Stimulated activated effector memory CD8-positive, alpha-beta T cell treated with anti-CD3 and anti-CD28 coated beads, Interleukin-12 subunit alpha, Interleukin-12 subunit beta, amount 100 ng/mL, for 72 hours (primary cell): ENCODE measurements at places on chromosomes 12 and 14.

- DNase-seq: no peak
Observed at GRCh38 chr12:125081427-125081826, 16.2 kb downstream of the AACS start.

GRCh38 chr12:62749586-62749985 lies 185.4 kb downstream of the PPM1H start:
- DNase-seq: no peak

GRCh38 chr14:99402285-99402648 lies 78.4 kb downstream of the SETD3 start:
- no peak for DNase-seq

DNA sequence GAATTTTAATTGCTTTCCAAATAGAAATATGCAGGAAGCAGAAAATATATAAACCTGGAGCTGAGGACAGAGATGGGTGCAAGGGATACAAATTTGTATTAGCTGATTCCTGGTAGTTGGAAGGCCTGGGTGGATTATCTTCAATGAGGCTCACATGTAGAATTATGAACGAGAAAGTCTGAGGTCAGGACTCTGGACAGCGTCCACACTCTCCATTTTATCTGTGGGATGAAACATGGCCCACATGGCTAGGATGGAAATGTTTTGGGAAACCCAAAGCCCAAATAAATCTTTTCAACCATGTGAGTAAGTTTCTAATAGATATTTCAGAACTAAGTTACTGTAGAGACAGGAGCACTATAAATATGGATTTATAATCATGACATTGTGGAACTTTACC lies 256.1 kb downstream of the APAF1 start:
- DNase-seq: no peak

DNA sequence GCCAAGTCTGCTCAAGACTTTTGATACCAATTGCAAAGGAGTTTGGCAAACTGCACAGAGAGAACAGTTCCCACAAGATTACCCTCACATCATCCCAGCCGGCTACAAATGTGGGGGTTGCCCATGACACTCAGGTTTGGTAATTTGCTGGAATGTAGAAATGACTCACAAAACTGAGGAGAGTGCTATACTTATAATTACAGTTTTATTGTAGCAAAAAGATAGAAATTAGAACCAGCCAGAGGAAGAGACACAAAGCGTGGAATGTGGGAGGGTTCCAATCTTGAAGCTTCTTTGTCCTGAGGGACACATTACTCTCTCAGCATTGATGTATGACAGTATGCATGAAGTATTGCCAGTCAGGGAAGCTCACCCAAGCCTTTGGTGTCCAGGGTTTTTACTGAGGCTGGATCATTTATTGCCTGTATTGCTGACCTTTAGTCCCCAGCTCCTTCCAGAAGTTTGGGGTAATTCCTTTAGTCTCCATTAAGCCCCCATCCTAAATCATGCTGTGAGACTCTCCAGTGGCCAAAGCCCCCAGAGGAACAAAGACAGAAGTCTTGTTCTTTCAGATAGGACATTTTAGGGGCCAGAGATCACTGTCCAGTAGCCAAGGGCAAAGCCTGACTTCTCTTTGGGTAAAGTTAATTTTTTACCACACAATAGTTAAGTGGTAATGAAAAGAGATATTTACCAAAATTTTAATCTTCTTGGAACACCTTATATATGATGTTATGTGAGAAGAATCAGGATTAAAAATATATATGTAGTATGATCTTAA lies 9.9 kb downstream of the TBK1 start:
- DNase-seq: no peak

DNA sequence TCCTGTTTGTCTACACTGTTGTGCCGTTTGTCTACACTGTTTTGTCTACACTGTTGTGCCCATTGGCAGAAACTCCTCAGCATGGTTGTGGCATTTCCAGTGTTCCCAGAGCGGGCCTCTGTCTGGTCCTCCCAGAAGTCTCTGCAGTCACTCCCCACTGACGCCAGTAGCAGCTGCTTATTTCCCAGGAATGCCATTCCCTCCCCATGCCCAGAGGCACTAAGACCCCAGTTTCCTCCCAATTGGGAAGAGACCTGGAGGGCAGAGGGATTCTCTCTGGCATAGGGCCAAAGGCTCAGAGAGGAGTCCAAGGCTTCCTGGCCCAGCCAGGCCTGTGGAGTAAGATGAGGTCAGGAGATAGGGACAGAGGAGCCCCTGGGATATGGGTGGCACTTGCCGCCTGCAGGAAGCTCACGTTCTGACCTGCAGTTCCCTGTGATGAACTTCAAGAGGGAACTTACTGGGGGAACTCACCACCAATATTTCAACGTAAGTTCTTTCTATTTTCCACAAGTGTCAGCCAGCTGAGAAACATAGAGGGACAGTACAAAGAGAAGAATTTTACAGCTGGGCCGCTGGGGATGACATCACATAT lies 69.1 kb downstream of the TNFAIP2 start:
- DNase-seq: no peak

DNA sequence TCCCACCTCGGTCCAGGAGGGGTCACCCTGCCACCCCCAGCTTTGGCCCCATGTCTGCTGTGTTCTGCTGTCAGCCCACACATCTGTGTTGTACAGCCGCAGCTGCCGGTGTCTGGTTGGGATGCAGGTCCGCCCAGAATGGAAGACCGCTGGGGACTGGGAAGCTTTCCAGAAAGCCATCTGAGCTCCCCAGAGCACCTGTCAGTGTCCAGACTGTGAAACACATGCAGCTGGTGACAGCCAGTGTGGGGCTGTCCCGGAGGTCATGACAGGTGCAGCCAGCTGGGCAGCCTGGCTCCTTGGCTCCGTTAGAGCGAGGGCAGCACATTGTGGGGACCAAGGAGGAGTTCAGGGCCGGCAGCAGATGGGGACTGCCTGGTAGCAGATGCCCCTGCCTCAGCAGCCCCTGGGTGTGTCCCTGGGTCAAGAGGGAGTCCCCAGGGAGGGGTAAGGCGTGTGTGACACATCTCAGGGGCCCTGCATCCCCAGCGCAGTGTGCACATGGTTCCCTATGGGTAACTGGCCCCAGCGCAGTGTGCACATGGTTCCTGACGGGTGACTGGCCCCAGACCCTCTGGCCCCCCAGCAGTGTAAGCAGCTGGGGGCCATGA lies 16.4 kb downstream of the CEP170B start:
- DNase-seq: no peak

DNA sequence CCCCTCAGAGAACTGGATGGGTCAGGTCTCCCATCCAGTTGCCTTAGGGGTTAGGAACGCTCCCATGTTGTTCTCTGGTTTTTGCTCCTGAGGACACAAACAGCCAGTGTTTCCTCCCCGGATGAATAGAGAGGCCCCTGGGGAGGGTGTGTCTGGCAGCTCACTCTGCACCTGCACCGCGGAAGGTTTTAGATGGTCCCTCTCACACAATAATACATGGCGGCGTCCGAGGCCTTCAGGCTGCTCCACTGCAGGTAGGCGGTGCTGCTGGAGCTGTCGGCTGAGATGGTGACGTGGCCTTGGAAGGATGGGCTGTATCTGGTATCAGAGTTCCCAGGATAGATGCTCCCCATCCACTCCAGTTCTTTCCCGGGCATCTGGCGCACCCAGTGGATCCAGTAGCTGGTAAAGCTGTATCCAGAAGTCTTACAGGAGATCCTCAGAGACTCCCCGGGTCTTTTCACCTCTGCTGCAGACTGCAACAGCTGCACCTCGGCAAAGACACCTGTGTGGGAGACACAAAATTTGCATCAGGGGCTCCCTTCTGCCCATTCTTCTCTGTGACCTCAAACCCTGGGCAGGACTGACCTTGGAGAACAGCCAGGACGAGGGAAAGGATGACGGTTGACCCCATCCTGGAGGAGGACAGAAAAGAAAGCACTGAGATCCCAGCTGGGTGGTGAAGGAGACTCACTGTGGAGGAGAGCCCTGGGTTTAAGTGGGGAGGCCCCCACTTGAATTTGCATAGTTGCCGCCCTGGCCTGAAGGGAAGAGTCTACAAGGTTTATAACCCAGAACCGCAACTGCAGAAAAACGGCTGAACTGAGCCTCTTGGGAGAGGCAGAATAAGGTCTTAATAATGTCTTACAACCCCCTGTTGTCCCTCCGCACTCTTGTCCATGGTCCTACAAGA lies 1324.8 kb downstream of the TMEM121 start:
- DNase-seq: no peak

DNA sequence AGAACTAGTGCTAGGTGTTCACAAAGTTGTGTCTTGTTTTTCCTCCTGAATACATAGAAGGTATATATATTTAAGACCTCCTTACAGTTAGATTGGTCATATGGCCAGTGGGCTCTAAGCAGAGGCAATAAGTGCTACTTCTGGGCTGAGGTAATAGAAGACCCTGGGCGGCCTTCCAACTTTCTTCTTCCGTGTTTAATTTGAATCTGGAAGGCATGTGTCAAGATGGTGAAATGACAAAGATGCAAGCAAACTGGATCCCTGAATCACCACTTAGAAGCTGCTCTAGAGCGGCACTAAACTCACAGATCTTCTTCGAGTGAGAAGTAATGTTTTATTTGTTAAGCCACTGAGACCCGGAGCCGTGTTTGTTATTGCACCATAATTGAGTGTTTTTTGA lies 201.0 kb upstream of the GZMB start:
- DNase-seq: no peak

- DNase-seq: no peak
Observed at GRCh38 chr14:94117856-94118255, 7.3 kb downstream of the IFI27 start.

- no peak for DNase-seq
Observed at GRCh38 chr12:61676520-61676919, 583.7 kb upstream of the USP15 start.

DNA sequence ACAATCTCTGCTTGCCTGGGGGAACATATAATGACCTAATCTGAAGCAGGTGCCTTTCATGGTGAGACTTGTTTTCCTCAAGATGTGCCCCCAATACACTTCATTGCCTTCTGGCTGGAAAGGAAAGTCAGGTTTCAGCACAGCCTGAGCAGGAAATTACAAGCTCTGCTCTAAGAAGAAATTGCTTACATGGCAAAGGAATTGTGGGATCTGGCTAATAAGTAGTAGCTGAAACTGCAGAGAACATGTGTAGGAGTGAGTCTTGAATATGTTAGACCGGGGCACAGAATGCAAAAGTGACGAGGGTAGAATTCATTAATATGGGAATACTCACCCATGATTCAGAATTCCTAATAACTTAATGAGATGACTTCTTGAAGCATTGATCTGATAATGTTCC lies 6.3 kb upstream of the CFAP54 start:
- DNase-seq: no peak

GRCh38 chr12:67245571-67245970 lies 23.6 kb upstream of the CAND1 start:
- no peak for DNase-seq

DNA sequence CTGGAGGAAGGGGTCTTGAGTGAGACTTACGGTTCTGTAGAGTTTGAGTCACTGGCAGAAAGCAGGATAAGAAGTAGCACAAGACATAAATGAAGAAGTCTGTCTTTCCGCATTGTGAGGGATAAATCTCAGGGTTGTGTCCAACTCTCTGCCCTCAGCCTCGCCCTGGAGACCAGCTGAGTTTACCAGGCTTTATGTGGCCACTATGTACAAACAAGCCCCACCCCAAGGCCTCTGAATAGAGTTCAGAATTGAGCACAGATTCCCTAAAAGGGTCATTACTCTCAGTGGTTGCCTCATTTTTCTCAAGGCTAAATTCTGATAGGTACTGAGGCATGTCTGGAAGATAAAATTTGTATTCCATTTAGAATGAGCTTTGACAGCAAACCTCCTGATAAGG lies at the start of gene PZP:
Gene PZP (minus strand): TSS at position 167 of the 400 bp plus-strand sequence. CDS start 54 bp downstream, at position 113.
- DNase-seq: no peak

- peak; percentile 43 for DNase-seq
Observed at GRCh38 chr14:81400202-81400678, at the start of gene STON2. STON2 (minus strand) TSS chr14:81400324; CDS start chr14:81398382, 1,942 bp downstream.

DNA sequence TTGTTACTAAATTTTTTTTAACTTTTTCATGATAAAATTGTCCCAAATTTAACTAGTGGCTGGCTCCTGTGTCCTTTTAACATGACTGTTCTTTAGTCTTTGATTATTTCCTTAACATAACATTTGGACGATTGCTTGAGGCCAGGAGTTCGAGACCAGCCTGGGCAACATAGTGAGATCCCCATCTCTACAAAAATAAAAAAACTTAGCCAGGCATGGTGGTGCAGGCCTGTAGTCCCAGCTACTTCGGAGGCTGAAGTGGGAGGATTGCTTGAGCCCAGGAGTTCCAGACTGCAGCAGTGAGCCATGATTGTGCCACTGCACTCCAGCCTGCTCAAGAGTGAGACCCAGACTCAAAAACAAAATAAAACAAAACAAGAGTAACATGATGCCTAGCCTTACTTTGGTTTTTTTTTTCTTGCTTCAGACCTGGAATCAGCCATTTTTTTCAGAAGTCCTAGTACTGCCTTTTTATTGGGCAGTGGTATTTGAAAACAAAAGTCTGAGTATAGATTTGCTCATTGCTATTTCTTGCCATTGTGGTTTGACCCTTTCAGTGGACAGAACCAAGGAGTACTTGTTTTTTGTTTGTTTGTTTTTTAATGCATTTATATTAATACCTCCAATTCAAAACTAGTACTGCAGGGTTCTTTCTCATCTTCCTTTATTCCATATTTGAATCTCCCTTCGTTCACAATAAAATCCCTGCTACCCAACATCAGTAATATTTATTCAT lies 4.8 kb downstream of the TOGARAM1 start:
- no peak for DNase-seq

- no peak for DNase-seq
Observed at GRCh38 chr14:85546390-85546789, 16.4 kb downstream of the FLRT2 start.

- no peak for DNase-seq
Observed at GRCh38 chr12:63905544-63905943, 61.0 kb downstream of the SRGAP1 start.

GRCh38 chr12:67452119-67452805 lies 183.1 kb downstream of the CAND1 start:
- DNase-seq: peak; percentile 9

DNA sequence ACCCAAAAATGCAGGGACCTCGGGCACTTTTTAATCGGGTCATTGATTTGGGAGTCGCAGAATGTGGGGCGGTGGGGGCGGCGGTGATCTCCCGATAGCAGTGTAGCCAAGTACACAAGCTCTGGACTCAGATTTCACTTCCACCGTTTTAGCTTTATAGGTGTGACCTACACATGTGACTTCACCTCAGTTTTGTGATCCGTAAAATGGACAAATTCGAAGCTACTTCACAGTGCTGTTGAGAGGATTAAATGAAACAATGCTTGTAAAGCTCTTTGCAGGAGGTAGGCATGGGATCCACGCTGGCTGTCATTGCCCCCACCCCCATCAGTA lies 478 bp downstream of the RITA1 start:
- DNase-seq: no peak

DNA sequence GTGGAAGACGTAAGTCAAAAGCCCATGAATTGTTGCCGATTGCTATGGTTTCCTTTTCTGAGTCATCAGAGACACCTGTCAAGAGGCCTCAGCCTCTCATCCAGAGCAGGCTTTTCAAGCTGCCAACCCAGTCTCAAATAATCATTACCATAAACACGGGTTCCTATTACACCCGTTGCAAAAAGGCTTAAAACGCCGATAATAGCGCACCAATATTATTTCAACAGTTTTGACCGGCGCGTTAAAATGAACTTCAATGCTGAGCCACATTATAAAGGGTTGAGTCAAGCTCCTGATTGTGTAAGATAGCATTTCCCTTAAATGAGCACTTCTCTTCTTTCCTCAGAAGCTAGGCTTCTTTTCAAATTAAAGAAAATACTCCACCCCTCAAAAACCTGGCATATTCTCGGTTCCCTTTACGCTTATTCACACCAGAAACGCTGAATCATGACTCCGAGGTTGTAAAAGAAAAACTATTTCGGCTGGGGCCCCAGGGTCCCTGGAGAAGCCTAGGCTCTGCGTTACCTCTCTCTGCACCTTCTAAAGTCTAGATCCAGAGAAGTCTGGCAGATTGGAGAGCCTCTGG lies 1.4 kb downstream of the TMTC1 start:
- no peak for DNase-seq
